ENCODE measurements at places on chromosomes 11 and 22. TPM values are rescaled to one million over a fixed set of nuclear protein-coding genes. Genes with fewer than 3 reads are reported as not detected.

Gene THY1
- total RNA-seq: 39.2 TPM

Gene SLC39A13
- 30.3 TPM for total RNA-seq

Gene KRTAP5-9
- not detected for total RNA-seq

Gene SERPING1
- 53.6 TPM for total RNA-seq

Gene ASPHD2
- 0.58 TPM for total RNA-seq

Gene CALCA
- total RNA-seq: not detected

Gene CCDC81
- 5.1 TPM for total RNA-seq

Gene ACER3
- 19.0 TPM for total RNA-seq

Gene ANO1
- total RNA-seq: 15.0 TPM

Gene RASSF10
- total RNA-seq: 1.0 TPM

Gene KCTD14
- 2.3 TPM for total RNA-seq
